ENCODE measurements at places on chromosomes 2 and 18. TPM values are rescaled to one million over a fixed set of nuclear protein-coding genes. Genes with fewer than 3 reads are reported as not detected.

The RNPEPL1 gene
- total RNA-seq = 39.4 TPM

The CABYR gene
- total RNA-seq = 12.5 TPM

The LYG2 gene
- total RNA-seq = 0.17 TPM

The GKN2 gene
- 3.5 TPM for total RNA-seq

The RFX8 gene
- total RNA-seq = not detected

The MAP3K19 gene
- not detected for total RNA-seq

The PCBP1 gene
- total RNA-seq = 437 TPM

The ACVR2A gene
- 4.9 TPM for total RNA-seq

The AMER3 gene
- total RNA-seq = not detected

The LIMS3 gene
- not detected for total RNA-seq

The KIDINS220 gene
- 14.0 TPM for total RNA-seq

The PSTPIP2 gene
- 0.23 TPM for total RNA-seq

The LRRC30 gene
- total RNA-seq = not detected

The NR4A2 gene
- 2.4 TPM for total RNA-seq

The BOK gene
- 37.5 TPM for total RNA-seq

The SPP2 gene
- total RNA-seq = not detected

The MARCHF4 gene
- total RNA-seq = 64.6 TPM

The NEB gene
- total RNA-seq = 0.17 TPM

The GALR1 gene
- total RNA-seq = not detected

The MOCOS gene
- total RNA-seq = 2.7 TPM

The TEKT4 gene
- total RNA-seq = not detected

The CREG2 gene
- 10.0 TPM for total RNA-seq

The ESPNL gene
- 0.13 TPM for total RNA-seq

The MC5R gene
- total RNA-seq = not detected

The CCDC68 gene
- total RNA-seq = 3.4 TPM

The AGXT gene
- not detected for total RNA-seq

The C1QL2 gene
- 0.09 TPM for total RNA-seq

The DDX18 gene
- 78.9 TPM for total RNA-seq

The ASB18 gene
- total RNA-seq = not detected

The HOXD10 gene
- 7.4 TPM for total RNA-seq

The GPR45 gene
- not detected for total RNA-seq

The MRO gene
- total RNA-seq = 0.18 TPM

The ANO7 gene
- total RNA-seq = 1.7 TPM

The C18orf63 gene
- total RNA-seq = not detected

The POTEJ gene
- not detected for total RNA-seq

The RBBP8 gene
- 34.1 TPM for total RNA-seq

The SERPINB11 gene
- not detected for total RNA-seq

The RAB6C gene
- not detected for total RNA-seq

The SERPINB10 gene
- total RNA-seq = not detected

The IL36B gene
- not detected for total RNA-seq

The TPRKB gene
- total RNA-seq = 78.1 TPM

The BIN1 gene
- 30.8 TPM for total RNA-seq

The TXNDC2 gene
- 0.12 TPM for total RNA-seq

The GTF2A1L gene
- total RNA-seq = not detected

The EN1 gene
- 1.3 TPM for total RNA-seq

The PID1 gene
- total RNA-seq = 3.3 TPM

The YES1 gene
- 31.3 TPM for total RNA-seq

The HOXD3 gene
- 0.14 TPM for total RNA-seq

The NEU4 gene
- total RNA-seq = 0.14 TPM

The MC2R gene
- total RNA-seq = not detected

The SELENOI gene
- total RNA-seq = 21.2 TPM

The RETSAT gene
- 55.9 TPM for total RNA-seq

The PTPRN gene
- 1.2 TPM for total RNA-seq

The CGREF1 gene
- 7.3 TPM for total RNA-seq

The SLC19A3 gene
- total RNA-seq = 3.1 TPM

The GAREM1 gene
- total RNA-seq = 3.3 TPM

The PAX3 gene
- total RNA-seq = not detected

The CCDC148 gene
- 0.48 TPM for total RNA-seq
